T-helper 22 cell (primary cell): ENCODE measurements at places on chromosomes 1 and 21.

DNA sequence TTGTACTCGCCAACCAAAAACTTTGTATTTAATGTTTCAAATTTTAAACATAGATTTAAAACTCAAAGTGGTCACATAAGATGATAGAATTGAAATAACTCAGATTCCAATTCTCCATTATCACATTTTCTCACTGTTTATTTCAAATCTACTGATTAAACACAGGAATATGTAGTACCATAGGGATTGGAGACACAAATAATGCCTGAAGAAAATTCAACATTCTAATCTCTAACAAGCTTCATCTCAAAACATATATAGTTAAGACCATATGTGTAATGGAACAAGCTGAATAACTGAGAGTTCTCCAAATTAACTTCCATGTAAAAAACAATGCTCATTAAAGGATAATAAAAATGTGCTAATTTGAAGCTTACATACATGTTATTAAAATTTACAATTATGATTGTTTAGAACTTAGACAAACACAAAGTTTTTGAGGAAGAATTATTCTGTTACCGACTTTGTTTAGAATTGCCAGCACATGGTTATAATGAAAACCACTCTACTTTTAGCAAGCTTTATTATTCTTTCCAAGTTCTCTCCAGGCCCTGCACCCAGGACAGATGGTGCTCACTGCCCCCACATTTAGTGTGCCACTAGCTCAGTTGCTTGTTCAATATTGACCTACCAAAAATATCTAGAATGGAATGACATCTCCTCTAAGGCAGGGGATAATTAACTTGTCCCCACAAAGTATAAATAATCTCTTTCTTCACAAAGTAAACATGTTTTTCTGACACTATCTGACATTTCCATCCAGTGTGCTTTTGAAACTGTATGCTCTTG, 467.2 kb downstream of the TTLL7 start:
- DNase-seq, result no peak

- no peak for DNase-seq
Observed at GRCh38 chr1:202187697-202188407, 5.7 kb upstream of the LGR6 start.

- no peak for DNase-seq
Observed at GRCh38 chr1:65469889-65470340, 49.4 kb downstream of the LEPR start.

GRCh38 chr1:240212556-240212955, 120.9 kb downstream of the FMN2 start:
- DNase-seq, result no peak

GRCh38 chr1:206933333-206933945, 11.7 kb upstream of the FCMR start:
- peak; percentile 27 for DNase-seq

GRCh38 chr1:89631816-89632656, 884 bp upstream of the LRRC8C start:
- DNase-seq, result no peak

DNA sequence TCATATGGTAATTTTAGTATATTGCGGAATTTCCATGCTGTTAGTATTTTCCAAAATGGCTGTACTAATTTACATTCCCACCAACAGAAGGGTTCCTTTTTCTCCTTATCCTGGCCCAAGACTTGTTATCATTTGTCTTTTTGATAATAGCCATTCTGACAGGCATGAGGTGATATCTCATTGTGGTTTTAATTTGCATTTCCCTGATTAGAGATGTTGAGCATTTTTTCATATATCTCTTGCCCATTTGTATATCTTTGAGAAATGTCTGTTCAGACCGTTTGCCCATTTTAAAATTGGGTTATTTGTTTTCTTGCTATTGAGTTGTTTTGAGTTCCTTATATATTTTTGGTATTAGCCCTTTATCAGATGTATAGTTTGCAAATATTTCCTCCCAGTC, 14.0 kb downstream of the CAPZA1 start:
- no peak for DNase-seq

GRCh38 chr1:239977416-239977815, 114.3 kb upstream of the FMN2 start:
- DNase-seq, result no peak

GRCh38 chr1:112546076-112546475, 37.3 kb downstream of the WNT2B start:
- DNase-seq, result no peak

DNA sequence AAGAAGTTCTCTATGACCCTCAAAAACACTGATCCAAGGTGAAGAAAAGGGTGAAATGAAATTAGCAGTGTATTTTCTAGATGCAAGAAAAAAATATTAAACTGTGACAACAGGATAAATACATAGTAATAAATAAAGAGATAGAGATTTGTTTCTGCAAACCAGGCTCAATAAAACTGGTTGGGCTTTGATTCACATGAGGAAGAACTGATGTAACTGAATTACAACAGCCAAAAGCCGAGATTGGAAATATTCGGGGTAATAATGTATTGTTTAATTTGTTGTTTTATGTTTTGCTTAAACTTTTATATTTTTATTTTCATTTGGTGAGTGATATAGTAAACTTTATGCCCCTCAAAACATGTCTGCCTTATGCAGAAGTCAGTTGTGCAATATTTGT, 285.0 kb downstream of the BRINP3 start:
- DNase-seq, result no peak

DNA sequence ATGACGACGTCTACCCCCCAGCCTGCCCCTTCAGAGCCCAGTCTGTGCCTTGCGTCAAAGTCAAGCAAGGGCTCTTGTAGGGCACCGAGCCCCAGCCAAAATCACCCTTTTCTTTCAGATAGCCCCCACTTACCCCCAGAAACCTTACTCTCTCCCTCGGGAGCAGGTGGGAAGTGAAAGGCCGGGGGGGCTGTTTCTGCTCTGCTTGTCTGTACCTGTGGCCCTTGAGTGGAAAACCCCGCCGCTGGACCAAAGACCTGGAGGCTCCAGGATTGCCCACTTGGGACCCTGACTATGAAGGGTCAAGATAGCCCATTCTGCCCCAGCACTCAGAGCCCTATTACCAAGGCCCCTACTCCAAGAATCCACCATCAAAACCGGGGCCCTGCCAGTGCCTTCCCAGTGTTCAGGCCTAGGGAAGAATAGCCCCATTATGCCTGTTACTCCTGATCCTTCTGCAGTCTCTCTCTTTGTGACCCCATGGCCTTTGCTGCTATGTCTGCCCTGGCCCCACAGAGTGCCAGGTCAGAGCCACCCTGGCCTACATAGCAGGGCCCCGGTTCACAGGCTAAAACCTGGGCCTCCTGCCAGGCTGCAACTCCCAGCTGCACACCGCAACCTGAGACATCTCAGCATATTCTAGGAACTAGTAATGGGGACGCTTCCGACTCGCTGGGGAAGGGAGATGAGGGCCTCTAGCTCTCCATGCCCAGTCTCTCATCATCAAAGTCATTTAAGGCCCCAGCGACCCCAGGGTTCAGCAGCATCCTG, 22.2 kb upstream of the HPDL start:
- no peak for DNase-seq

GRCh38 chr1:53296117-53296749, 31.6 kb downstream of the LRP8 start:
- no peak for DNase-seq
